ENCODE measurements at places on chromosomes 2 and 18. TPM values are rescaled to one million over a fixed set of nuclear protein-coding genes. Genes with fewer than 3 reads are reported as not detected.

DNA sequence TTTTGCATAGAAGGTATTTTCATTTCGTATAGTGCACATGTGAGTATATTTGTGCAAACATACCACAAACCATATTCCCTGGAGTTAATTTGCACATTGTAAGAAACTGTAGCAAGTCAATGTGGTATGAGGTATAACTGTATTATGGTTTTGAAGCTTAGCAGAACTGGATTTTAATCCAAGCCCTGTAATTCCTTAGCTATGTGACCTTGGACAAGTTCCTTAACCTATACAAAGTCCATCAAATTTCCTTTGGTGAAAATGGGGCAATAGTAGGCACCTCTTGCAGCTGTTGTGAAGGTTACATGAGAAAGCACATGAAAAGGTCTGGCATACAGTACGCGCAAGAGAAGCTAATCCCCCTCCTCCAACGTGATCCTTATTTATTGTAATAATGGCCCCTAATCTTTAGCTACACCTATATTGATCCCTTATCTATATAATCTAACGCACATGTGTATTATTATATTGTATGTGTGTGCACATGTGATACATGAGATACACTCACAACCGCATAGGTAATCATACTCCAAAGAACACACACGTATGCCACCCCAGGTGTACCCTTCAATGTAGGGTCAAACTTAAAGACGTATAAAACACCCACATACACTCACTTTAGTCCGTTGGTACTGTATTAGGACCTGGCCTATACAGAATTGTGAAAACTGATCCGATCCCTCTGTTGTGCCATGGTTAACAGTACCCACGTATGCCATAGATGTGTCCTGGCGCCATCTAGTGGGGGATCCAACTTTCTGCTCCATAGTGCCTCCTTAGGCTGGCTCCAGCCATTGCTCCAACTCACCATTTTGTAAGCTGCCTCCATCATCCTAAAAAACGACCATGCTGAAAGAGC lies 402.9 kb upstream of the SLC14A2 start:
- DNase-seq = peak; percentile 64

GRCh38 chr2:11500702-11501303 lies 33.0 kb upstream of the GREB1 start:
- no peak for DNase-seq

- no peak for DNase-seq
These were observed 4.5 kb upstream of the SFTPB start for GRCh38 chr2:85672456-85672855.

DNA sequence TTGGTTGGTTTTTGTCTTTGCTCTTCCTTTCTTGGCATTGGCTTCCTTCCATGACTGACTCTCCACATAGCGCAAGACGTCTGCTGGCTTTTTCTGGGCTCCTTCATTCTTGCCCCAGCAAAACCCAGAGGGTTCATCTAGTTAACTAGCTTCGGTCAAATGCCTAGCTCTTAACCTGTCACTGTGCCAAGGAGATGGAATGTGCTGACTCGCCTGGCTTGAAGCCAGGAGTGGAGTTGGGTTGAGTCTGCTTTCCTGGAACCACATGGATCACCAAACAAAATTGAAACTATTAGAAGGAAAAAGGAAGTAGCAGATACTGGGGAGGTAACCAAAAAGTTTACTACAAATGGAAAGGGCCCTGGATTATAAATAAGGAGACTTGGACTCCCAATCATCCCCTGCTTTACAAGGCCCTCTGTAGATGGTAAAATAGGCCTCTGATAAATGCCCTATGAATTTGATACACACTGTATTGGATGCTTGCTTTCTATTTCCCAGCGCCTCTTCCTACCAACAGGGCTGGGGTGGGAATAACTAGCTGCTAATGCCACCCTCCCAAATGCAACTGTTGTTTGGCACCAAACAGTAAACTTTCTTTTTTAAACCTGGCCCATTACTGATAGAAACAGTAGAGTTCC lies 11.3 kb downstream of the MALT1 start:
- no peak for DNase-seq

The LINC00305 gene
- polyA plus RNA-seq = not detected

All from spinal cord (tissue), 10 donors.